Putamen (tissue), 1 donor: ENCODE measurements at places on chromosomes 1 and 21.

DNA sequence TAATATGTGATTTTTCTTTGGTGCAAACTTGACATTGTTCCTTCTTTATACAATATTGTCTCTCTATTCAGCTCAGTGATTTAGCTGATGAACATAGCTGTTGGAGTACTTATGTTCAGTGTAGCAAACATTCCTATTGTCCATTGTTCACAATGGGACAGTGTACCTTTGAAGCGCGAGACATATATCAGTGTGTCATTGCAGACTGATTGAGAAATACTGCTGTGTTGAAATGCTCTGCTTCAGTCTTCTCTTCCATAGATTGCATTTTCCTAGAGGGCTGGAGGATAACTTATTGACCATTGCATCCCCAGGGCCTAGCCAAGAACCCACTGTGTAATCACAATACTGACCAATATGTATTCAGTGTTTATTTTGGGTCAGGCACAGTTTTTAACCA is 46.5 kb downstream of the HLX start:
- no peak for DNase-seq

- no peak for DNase-seq
These were observed 121.3 kb downstream of the SEC16B start for GRCh38 chr1:177848577-177848976.

GRCh38 chr1:206725109-206725963 is 40.6 kb downstream of the MAPKAPK2 start:
- DNase-seq: no peak

GRCh38 chr1:41806472-41807155 is 112.1 kb downstream of the HIVEP3 start:
- no peak for DNase-seq
